ENCODE measurements at places on chromosomes 4 and X.

DNA sequence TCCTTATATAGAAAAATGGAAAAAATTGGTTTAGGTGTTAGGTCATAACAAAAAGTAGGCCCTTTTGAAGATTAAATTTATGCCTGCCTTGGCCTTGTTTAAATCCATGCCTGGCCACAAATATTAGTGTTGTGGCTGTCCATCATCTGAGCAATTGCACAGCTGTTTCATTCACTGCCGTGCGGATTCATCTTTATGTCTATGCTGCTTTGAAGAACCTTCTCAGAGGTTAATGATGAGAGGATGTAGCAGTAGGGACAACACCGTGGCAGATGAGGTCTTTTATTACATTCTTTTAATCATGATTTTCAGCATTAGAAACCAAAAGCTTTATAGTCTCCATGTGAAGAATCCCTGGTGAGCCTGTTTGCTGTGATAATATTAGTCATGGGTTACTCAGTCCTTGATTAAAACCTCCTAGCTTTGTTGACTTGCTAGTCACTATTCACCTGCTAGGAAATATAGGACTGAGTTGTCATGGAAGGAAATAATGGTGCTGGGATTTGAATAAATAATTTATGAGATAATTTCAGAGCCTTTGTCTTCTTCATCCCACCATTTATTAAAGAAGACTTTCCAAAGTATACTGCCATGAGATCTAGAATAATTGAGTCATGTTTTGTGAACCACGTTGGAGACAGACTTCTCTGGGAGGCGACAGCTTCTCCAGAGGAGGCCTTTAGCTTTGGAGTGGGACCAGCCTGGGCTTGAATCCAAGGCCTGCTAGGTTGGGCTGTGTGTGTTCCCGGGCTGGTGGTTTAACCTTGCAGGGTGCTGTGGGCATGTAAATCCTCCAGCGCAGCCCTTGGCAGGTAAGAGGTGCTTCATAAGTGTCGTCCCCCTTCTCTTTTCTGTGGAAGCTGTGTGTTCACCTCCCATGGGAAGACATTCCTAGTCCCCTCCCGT is 53.5 kb downstream of the PTTG2 start:
- DNase-seq: no peak

DNA sequence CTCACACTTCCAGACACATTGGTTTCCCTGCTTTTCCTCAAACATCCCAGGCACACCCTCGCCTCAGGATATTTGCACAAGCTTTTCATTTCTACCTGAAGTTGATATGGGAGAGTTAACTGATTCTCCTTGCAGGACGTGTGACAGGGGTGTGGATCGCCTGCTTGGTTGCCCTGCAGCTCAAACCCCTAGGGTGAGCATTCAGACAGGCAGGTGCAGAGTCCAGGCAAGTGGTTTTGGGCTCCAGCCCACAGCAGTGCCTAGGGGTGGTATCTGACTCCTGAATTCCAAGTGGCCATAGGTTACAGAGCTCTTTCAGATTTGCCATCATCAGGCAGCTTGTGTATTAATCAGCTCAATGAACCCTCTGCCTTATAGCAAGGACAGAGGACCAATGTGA is 1104.2 kb upstream of the IGFBP7 start:
- DNase-seq: no peak

- no peak for DNase-seq
Measured at GRCh38 chr4:54961357-54961975, 163.9 kb downstream of the KDR start.

- no peak for DNase-seq
Measured at GRCh38 chrX:84709987-84710386, 207.7 kb upstream of the HDX start.

GRCh38 chr4:41692717-41693345 is 55.7 kb downstream of the PHOX2B start:
- no peak for DNase-seq

- no peak for DNase-seq
Measured at GRCh38 chrX:72271091-72271788, 5.8 kb downstream of the RPS4X start.

DNA sequence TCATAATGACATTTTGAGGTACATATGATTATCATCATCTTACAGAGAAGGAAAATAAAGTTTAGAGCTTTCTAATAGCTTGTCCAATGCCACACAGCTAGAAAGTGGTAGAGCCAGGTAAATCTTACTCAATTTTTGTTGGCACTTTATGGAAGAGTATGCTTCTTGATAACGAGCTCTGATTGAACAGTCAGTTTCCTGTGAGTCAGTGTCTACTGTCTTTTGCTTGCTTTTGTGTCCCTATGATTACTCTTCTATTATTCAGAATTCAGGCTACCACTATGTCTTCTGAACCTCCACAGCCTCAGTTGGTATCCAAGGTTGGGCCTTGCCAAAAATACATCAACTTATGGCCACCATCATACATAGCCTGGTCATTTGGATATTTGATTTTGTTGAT is 2.6 kb downstream of the FAAH2 start:
- no peak for DNase-seq

- DNase-seq: no peak
Measured at GRCh38 chr4:145847764-145848163, 90.9 kb downstream of the ZNF827 start.

- DNase-seq: no peak
Measured at GRCh38 chr4:157115613-157116335, 39.8 kb downstream of the GLRB start.

DNA sequence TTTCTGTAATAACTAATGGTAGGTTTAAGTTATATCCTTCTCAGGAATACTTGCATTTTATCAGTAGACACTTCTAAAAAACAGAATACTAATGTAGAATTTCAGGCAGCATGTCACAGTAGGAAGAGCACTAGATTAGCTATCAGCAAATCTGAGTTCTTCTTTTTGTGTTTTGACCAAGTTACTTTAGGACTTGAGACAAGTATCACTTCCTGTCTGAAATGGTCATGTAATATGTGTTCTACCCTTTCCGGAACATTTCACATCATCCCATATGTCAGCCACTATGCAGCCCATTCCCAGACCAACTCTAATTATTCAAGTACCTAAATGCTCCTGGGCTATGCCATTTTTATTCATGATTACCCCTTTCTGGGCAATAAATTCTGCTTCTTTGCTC is 401.8 kb upstream of the RPS6KA3 start:
- DNase-seq: no peak

DNA sequence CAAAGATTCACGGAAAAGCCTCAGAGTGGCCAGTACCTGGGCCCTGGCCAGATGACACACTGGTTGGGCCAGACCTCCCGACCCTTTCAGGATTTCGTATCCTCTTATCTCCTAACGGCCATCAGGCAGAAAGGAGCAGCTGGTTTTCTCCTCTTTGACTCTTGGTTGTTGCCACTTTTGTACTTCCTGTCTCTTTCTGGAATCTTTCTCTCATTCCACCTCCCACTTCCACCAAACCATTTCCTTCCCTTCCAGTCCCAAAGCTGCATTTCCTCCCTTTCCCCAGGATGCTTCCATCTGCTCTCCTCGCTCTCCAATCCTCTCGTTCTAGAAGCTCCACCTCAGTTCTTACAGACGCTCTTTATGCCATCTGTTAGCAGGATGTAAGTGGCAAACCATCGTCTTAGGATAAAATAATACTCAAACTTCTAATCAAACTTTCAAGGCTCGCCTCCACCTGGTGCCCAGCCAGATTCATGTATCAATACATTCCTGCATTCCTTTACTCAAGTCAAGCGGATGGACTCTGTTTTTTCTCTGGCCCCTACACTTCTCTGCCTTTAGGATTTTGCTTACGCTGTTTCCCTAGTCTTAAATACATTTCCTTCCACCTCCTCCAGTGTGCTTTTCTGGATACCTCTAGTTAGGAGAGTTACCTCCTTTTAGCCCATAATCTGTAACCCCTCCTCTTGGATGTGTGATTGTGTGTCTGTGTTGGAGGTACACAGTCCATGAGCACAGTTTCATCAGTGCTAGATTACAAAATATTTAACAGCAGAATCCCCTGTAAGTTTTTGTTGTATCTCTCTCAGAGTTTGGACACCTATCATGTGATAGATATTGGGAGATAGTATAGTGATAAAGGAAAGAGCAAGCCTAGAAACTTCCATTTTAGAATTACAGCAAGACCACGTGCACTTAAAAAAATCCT is 70.4 kb downstream of the LDB2 start:
- DNase-seq: no peak

DNA sequence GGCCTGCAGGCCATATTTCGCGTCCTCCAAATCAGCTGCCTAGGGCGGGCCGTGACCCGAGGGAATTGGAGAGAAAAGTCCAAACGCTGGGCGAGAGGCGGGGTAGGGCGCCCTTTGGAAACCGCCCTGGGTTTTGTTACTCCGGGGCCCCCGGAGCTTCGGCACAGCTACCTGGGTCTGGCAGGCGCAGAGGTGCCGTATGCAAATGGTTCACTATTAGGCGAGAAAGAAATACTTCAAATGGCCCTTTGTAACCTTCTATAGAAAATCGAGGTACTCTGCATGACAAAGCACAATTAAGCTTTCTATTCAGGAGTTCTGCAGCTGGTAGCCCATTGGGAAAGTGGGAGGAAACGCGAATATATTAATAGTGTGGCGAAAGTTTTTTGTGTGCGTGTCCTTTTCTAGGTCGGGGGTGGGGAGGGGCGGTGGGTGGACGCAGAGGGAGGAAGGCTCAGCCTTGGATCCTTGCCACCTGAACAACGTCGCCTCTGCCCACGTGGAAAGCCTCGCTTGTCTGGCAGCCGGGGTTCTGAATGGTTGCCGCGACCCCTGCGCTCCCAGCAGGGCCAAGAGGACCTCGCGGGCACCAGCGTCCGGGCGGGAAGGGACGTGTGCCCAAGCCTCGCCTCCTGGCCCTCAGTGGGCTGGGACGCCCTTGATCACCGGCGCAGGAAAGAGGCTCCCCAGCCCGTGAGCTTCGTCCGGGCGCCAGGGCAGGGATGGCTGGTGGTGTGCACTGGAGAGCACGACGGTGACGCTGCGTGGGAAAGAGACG is 9.5 kb downstream of the GSX2 start:
- DNase-seq: no peak

- no peak for DNase-seq
Measured at GRCh38 chr4:139599076-139599475, 43.1 kb upstream of the SETD7 start.

GRCh38 chrX:42954880-42955279 is 176.9 kb upstream of the PPP1R2C start:
- DNase-seq: no peak

- DNase-seq: no peak
Measured at GRCh38 chr4:156390599-156391324, 437.1 kb upstream of the CTSO start.

DNA sequence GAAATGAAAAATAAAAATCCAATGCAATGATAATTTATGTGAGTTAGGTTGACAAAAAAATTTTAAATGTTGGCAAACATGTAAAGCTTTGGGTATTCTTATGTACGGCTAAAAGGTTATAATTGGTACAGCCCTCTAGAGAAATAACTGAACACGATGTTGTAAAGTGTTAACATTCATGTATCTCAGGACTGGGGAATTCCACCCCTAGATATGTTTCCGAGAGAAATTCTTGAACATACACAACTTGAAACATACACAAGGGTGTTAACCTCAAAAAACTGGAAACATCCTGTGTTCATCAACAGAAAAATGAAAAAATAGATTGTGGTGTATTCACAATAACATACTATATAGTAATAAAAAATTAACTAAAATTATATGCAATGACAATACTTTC is 91.8 kb downstream of the CHM start:
- no peak for DNase-seq

DNA sequence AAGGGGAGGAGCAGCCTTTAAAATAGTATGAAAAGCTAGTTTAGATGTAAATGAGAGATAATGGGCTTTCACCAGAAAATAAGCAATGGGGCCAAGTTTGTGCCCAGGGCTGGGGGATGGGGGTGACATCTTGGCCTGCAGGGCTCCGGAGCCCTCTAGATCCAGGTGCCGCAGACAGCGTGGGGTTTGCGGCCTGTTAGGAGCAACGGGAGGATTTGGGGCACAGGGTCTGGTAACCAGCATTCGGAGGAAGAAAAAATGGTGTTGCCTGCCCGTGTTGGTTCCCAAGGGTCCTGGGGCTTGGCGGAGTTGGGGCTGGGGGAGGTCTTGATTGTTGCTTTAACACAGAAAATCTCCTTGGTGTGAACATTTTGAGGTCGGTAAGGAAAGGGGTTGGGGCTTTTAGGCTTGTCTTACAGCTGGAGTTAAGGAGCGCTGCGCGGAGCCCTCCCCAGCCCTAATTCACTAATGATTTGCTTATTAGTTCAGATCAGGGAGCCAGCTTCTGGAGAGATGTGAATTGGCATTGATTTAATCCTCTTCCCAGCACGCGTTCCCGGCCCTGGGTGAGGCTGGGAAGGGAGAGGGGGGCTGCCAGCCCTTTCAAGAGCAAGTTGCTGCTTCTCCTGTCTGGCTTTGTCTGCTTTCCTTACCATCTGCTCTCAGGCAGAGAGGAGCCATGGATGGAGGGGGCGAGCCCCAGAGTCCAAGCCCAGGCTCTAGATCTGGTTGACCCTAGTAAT is 443.4 kb downstream of the BCOR start:
- no peak for DNase-seq

- DNase-seq: no peak
Measured at GRCh38 chrX:104482757-104483156, 83.2 kb upstream of the IL1RAPL2 start.

GRCh38 chr4:168637872-168638756 is 141.3 kb downstream of the PALLD start:
- no peak for DNase-seq

- no peak for DNase-seq
Measured at GRCh38 chrX:30570505-30570904, 7.1 kb downstream of the TASL start.

- no peak for DNase-seq
Measured at GRCh38 chr4:10085386-10085785, 31.2 kb downstream of the WDR1 start.

GRCh38 chr4:73257651-73258435 is 755 bp downstream of the ANKRD17 start:
- no peak for DNase-seq

GRCh38 chrX:103730796-103731493 is 20.2 kb downstream of the TMEM31 start:
- no peak for DNase-seq

DNA sequence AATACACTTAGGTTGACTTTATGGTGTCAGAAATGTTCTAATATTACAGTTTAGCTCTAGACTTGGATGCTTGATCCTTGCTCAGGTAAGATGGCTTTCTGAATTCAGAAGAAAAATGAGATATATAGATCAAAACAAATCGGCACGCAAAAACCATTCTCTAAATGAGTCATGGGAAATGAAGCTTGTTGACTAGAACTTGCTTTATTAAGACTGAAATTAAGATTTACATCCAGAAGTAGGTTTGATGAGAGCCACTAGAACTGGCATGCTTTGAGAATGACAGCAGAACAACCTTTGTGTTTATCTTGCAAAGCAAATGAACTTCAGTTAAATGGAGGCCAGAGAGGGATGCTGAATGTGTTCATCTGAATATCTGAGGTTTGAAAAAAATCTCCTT is 304.9 kb upstream of the KLF3 start:
- DNase-seq: no peak

GRCh38 chr4:83503974-83504373 is 19.1 kb upstream of the ABRAXAS1 start:
- no peak for DNase-seq

DNA sequence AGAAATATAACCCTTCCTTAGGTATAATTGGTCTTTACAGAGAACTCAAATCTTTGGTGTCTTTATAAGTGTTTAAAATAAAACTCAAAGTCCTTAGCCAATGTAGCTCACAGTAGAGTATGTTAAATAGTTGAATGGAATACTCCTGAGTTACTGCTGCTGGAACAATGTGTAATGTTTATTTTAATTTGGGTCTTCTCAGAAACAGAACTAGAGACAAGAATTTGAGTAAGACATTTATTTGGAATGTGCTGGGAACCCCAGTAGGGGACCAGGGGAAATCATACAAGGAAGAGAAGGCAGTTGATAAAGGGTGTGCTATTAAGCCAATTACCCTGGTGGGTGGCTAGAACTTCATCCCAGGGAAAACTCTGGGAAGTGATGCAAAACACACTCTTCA is 240.4 kb upstream of the LDB2 start:
- no peak for DNase-seq

Measured in activated CD4-positive, alpha-beta T cell treated with anti-CD3 and anti-CD28 coated beads, Interleukin-2, amount 50 U/mL, for 4 hours (primary cell).